Sciatic nerve (tissue), 2 donors: ENCODE measurements at places on chromosomes 4 and X. TPM values are rescaled to one million over a fixed set of nuclear protein-coding genes. Genes with fewer than 3 reads are reported as not detected.

Gene MAGEE2
- total RNA-seq = 0.53 TPM

DNA sequence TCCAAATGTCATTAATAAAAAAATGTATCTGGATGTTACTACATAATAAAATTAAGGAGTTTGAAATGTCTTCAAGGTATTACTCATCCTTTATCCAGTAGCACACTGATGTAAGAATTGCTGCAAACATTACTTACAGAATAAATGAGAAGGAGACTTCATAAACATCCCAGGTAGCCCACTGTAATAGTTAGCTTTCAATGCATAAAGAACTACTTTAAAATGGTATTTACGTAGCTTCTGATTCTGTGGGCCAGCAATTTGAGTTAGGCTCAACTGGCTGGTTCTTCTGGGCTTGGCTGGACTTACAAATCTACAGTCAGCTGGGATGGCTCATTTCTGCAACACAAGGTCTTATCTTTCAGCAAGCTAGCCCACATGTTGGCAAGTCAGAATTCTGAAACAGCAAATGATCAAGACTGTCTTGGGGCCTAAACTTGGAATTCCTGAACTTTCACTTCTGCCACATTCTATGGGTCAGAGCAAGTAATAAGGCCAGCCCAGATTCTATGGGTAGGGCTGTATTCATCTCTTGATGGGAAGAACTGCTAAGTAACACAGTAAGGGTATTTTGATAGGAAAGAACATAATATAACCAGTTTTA, 522.5 kb downstream of the IQCM start:
- no peak for DNase-seq

GRCh38 chr4:15992167-15992485, 29.2 kb upstream of the FGFBP2 start:
- DNase-seq = no peak

Gene KCND1
- total RNA-seq = 2.5 TPM

DNA sequence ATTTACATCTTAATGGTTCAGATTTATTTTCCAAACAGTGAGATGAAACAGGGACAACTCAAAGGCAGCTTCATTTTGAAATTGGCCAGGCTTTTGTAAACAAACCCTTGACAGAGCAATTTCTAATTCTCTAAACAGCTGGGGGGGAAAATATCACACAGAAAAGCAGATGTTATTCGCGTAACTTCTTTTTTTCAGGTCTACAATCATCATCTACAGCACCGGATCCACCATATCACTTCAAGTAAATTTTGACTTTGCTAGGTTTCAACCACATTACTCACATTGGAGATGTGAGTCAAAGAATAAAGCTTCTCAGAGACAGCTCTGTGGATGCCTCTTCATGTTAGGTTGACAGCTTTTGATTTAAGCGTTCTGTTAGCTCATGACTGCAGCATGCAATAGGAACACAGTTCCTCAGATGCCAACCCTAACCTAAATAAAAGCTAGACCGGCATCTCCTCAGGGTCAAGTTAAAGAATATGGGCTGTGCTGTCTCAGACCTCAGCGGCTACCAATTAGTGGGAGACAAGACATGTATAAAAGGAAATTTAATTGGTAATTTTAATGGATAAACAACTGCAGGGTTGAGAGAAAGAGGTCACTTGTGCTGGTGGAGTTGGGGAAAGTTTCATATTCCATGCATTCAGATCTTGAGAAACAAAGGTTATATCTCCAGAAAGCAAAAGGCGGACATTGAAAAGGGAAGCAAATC, 26.8 kb downstream of the AMELX start:
- DNase-seq = no peak
